ENCODE measurements at places on chromosomes 16 and 17.

GRCh38 chr16:6684076-6684673, 648.5 kb upstream of the RBFOX1 start:
- DNase-seq, result peak; percentile 15

DNA sequence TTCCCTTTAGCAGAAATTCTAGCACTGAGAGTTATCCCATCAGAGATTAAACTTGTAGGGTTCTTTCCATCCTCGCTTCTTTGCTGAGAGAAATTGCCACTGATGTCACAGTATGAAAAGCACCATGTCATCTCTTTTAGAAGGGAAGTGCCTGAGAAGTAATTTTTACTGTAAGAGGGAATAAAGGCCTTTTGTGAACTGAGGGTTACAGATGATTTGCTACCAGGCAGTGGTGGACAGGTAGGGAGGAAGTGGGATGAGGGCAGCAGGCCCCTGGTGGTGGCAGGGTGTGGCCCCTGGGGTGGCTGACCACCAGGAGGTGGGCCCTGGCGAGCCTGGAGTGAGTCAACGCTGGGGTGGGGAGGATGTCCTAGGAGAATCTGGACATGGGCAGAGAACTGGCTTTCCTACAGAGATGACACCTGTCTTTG, 6.4 kb upstream of the MILR1 start:
- no peak for DNase-seq

GRCh38 chr16:78425281-78425680, 325.8 kb downstream of the WWOX start:
- no peak for DNase-seq

DNA sequence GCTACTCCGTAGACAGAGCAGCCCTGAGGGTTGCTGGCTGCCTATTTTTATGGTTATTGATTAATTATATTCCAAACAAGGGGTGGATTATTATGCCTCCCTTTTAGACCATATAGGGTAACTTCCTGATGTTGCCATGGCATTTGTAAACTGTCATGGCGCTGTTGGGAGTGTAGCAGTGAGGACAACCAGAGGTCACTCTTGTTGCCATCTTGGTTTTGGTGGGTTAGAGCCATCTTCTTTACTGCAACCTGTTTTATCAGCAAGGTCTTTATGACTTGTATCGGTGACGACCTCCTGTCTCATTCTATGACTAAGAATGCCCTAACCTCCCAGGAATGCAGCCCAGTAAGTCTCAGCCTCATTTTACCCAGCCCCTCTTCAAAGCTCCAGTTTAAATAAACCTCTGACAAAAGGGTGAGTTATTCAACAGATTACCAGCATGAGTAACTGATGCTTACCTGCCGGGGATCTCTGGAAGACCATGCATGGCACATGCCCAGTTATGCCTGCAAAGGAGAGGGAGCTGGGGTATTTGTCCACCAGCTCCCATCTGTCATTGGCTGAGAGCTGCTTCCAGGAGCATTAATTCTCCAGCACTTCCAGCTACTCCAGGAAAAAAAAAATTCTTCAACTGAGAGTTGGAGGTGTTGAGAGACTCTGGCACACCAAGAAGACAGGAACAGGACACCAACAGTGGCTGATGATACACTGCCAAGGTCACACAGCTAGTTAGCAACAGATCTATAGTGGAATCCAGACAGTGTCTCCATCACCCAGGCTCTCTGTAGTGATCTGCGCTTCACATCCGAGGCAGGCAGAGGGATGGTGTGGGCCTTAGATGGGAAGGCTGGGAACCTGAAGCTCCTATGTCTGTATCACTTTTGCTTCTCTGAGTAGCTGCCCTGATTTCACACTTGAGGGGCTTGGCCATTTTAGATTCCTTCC, 36.6 kb upstream of the IL21R start:
- no peak for DNase-seq

DNA sequence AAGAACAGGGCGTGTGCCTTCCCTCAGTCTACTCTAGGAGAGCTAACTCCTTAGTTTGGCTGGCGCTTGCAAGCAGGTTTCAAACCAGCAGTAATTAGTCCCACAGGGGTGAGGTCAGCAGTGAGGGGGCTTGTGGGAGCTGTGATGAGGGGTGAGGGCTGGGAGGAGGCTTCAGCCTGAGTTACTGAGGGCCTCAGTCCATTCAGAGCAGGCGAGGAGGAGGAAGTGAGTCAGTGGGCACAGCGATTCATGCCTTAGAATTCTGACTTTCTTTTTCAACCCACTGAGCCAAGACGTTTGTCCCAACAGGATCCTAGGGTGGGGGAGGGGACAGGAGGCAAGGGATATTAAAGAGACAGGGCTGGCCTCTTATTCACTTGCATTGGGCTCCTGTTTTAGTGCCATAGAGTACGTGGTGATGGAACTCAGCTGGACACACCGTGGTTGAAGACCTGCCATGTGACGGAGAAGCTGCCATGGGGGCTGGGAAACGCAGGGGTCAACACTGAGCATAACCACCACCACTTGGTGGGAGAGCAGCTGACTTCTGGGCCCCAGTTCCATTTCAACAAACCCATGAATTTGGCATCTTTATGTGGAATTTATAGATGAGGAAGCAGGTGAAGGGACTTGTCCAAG, 8.3 kb upstream of the ITGA3 start:
- DNase-seq, result no peak

DNA sequence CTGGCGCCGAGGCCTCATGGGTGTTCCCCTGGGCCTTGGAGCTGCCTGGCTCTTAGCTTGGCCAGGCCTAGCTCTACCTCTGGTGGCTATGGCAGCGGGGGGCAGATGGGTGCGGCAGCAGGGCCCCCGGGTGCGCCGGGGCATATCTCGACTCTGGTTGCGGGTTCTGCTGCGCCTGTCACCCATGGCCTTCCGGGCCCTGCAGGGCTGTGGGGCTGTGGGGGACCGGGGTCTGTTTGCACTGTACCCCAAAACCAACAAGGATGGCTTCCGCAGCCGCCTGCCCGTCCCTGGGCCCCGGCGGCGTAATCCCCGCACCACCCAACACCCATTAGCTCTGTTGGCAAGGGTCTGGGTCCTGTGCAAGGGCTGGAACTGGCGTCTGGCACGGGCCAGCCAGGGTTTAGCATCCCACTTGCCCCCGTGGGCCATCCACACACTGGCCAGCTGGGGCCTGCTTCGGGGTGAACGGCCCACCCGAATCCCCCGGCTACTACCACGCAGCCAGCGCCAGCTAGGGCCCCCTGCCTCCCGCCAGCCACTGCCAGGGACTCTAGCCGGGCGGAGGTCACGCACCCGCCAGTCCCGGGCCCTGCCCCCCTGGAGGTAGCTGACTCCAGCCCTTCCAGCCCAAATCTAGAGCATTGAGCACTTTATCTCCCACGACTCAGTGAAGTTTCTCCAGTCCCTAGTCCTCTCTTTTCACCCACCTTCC, 7.9 kb downstream of the HIRIP3 start:
- DNase-seq, result no peak

- no peak for DNase-seq
Measured at GRCh38 chr16:4339909-4340308, 11.2 kb downstream of the PAM16 start.

GRCh38 chr17:600576-601243, 113.9 kb downstream of the VPS53 start:
- DNase-seq, result no peak

DNA sequence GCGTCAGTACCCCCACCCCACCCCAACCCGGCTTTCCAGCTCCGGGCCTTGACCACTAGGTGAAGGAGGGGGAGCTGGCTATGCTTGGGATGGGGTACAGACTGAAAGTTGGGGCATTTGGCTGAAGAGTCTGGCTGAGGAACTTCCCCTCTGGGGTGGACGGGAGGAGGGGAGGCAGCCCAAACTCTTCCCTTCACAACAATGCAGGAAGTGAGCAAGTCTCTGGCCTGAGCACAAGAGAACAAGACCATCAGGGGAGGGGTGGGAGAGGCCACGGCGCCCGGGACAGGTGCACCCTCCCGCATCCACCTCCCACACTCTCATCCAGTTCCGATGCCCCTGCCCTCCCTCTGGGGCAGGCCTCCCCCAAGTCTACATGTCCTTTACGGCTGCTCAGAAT, 5.6 kb downstream of the USH1G start:
- DNase-seq, result no peak

DNA sequence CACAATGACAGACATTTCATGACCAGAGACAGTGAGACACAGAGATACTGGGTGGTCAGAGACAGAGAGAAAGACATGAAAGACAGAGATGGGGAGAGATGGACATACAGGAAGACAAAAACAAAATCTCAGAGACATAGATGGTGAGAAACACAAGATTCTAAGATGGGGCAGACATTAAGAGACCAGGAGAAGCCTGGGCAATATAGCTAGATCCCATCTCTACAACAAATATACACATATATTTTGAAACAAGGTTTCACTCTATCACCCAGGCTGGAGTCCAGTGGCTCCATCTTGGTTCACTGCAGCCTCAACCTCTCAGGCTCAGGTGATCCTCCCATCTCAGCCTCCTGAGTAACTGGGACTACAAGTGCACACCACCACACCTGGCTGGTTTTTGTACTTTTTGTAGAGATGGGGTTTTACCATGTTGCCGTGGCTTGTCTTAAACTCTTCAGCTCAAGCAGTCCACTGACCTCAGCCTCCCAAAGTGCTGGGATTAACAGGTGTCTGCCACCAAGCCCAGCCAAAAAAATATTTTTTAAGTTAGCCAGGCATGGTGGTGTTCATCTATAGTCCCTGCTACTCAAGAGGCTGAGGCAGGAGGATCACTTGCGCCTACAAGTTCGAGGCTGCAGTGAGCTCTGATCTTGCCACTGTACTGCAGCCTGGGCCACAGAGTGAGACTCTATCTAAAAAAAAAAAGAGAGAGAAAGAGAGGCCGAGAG, 2.1 kb downstream of the SEPTIN1 start:
- DNase-seq, result no peak

GRCh38 chr16:67071476-67072048, 38.2 kb upstream of the PHAF1 start:
- DNase-seq, result peak; percentile 17

GRCh38 chr17:64001763-64002529, 3.8 kb downstream of the PRR29 start:
- no peak for DNase-seq

GRCh38 chr17:81391936-81392908, 3.0 kb upstream of the BAHCC1 start:
- peak; percentile 37 for DNase-seq

DNA sequence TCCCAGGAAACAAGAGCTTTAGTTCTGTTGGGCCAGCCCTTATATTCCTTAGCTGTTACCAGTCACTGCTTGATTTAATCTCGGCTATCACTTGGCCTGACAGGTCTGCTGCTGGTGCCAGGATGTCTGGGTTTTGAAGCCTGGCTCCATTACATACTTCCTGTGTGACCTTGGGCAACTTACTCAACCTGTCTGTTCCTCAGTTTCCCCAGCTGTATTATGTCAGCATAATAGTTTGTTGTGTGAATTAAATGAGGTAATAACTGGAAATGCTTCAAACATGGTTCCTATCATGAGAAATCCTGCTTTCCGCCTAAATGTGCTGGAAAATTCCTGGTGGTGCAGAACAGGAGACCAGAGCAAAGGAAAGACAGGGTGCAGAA, 50.6 kb upstream of the STH start:
- DNase-seq, result no peak

DNA sequence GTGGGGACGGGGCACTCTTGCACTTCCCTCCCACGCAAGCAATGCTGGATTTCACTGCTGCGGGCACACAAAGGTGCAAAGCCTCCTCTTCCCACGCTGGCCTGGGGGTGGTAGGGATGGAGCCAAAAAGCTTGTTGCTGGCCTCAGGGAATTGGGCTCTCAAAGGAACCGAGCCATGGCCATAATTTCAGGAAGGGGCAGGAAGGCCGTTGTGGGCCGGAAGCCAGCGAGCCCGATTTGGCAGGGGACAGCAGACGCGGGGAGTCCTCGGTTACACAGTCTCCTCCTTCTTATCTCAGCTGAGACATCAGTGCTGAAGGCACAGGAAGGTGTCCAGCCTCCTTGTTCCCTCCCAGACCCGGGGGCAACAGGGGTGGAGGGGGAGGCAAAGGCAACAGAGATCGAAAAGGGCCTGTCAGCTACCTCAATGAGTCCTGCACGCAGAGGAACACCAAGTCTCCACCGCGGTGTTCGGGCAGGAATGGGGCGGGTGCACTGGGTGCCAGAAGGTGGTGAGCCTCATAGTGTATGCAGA, 59.5 kb downstream of the SLFN11 start:
- DNase-seq, result no peak

DNA sequence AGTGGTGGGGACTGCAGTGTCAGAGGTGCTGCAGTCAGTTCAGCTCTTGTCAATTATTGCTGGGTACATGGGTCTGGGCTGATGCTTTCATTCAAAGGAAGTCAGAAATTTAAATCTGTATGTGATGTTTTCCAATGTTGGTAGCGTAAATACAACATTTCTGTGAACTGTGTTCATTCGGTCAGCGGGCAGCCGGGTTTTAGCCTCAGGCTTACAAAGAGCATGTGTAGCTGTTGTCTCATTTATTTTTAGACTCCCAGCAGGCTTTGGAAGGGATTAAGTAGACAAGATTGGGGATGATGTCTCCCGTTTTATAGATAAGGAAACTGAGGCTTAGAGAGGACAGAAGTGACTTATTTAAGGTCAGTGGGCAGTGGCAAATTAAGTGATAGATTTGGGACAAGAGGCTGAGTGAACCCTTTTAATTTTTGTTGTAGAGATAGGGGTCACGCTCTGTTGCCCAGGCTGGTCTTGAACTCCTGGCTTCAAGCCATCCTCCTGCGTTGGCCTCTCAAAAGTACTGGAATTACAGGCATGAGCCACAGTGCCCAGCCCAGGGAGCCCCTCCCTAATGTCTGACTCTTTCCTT, 8.1 kb downstream of the AQP8 start:
- DNase-seq, result no peak

DNA sequence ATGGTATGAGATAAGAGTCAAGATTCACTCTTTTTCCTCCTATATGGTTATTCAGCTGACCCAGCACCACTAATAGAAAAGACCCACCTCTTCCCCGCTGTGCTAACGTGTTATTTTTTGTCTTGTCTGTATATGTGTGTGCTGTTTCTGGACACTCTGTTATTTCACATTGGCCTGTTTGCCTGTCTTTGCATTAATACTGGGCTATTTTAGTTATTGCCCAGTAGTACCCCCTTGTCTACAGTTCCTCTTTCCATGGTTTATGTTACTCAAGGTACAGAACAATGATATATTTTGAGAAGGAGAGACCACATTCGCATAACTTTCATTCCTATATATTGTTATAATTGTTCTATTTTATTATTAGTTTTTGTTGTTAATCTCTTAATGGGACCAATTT, 74.0 kb upstream of the SIAH1 start:
- DNase-seq, result no peak

GRCh38 chr16:17171250-17172143, 299.3 kb downstream of the XYLT1 start:
- no peak for DNase-seq

- DNase-seq, result no peak
Measured at GRCh38 chr16:80899809-80900592, 95.6 kb upstream of the CDYL2 start.

Measured in hippocampal formation (tissue), 2 donors.